GM12865 (cell line): ENCODE measurements at places on chromosomes 11 and 22.

- DNase-seq = no peak
These were observed 64.4 kb downstream of the SGSM3 start for GRCh38 chr22:40434745-40435144.

GRCh38 chr22:26665813-26666231 lies 8.4 kb downstream of the MIAT start:
- DNase-seq = no peak

DNA sequence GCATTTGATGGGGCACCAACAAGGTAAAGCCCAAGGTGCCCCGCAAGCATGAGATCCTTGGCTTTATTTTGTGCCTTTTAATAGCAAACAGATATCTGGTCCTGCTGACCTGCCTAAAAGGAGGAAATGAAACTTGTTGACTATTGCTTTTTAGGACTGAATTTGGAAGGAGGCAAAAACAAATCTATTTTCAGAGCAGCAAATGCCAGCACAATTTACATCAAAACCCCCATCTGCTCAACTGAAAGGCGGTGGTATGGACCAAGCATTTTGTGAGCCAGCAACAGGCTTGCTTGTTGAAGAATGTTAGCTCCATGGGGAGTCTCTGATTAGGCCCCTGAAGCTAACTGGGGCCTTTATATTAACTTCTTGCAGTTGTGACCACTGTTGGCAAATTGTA lies 192.6 kb upstream of the E2F8 start:
- DNase-seq = peak; percentile 79

DNA sequence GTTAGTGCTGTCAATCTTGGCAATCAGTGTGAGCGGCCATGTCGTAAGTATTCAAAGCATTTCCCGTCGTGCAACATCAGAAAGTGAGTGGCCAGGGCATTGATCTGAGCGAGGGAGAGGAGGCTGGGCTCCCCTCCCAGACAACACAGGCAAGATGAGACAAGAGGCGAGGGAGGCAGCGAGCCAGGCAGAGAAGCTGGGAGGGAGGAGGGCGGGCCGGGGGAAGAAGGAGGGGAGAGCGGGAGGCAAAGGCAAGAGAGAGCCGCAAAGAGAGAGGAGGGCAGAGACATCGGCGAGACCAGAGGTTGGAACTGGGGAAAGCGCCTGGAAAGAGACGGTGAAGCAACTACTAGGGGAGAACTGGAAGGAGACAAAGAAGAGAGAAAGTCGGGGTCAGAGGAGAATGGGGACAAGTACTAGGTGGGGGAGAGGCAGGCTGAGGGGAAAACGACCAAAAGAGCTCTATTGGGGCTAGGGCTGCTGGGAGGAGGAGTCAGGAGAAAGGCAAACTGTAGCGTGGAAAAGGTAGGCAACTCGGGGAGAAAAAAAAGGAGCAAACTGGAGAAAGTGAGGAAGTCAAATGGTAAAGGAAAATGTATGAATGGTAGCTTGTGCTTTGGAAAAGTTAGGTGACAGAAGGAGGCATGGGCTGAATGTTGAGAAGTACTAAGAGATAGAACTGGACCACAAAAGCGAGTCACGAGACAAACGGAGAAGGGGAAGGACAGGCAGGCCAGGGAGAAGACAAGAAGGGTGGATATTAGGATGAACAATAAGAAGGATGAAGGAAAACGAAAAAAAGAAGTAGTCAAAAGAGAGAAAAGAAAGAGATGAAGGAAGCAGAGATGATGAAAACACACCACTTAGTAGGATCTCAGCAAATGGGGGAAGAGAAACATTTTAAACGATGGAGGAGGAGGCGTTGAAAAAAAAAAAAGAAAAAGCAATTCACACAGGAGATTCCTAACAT lies 130.5 kb upstream of the C11orf58 start:
- no peak for DNase-seq

DNA sequence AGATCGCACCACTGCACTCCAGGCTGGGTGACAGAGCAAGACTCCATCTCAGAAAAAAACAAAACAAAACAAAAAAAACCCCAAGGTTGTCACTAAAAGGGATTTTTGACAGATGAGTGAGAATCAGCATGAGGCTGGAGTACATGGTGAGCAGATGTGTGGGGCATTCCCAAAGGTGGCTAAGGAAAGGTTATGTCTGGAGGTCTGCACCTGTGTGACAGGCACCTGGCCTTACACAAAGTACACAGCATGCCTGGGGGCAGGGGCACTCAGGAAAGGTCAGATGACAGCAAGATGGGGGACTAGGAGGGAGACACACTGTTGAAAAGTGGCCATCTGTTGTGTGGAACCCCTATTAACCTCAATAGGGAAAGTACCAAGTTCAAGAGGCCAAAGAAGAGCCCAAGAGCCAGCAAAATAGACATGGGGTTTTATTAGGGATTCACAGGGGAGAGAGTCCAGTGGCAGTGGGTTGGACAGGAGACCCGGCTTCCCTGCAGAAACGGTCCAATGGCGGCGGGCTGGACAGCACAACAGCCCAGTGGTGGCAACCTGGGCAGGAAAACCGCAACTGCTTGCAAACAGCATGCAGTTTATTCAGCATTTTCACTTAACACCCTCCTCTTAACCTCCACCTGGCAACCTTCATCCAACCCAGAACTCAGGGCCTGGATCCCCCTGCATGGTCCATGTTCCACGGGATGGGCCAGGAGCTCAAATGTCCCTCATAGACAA lies 101.1 kb downstream of the MICAL2 start:
- DNase-seq = peak; percentile 57

GRCh38 chr11:25992294-25992693 lies 339.6 kb upstream of the ANO3 start:
- no peak for DNase-seq

- DNase-seq = no peak
These were observed 39.5 kb downstream of the CDKN1C start for GRCh38 chr11:2846056-2846455.

DNA sequence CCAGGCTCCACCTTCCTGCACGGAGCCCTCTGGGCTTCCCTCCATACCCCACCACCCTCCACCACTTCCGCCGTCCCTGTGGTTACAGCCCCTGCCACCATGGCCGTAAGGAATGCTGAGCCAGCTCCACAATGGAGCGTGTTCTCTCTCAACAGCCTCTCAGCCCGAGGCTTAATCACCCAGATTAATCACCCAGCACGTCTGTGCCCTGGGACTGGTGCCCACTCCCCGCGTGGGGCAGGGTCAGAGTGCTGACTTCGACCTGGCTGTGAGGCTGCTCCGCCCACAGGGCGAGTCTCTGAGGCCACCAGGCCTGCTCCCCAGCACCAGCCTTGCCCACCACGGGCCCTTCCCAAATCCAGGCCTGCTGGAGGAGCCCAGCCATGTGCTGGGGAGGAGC lies 4.0 kb upstream of the TH start:
- DNase-seq = no peak

GRCh38 chr11:115333949-115334348 lies 170.3 kb downstream of the CADM1 start:
- DNase-seq = no peak

GRCh38 chr22:44391015-44391414 lies 78.3 kb upstream of the SHISAL1 start:
- DNase-seq = no peak

DNA sequence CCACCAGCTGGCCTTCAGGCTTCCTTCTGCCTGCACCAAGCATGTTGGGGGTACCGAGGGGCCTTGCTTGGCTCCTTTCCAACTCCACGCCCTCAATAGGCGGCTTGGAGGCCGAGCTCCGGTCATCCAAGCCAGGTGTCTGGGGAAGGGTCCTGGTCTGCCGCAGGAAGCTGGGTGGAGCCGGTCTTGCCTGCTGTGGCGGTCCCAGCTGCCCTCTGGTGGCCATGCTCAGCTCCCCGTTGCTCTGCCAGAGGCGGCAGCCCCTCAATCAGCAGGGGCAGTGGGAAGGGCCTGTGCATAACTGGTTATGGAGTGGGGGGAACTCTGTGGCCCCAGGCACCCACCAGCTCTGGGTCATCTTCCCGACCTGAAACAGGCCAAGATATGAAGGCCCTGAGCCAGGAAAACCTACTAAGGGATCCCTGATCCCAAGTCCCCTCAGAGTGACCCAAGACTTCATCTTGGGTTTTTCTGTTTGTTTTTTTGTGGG lies 3.2 kb downstream of the ARVCF start:
- peak; percentile 62 for DNase-seq

GRCh38 chr11:20015101-20015500 lies 145.2 kb downstream of the DBX1 start:
- no peak for DNase-seq

GRCh38 chr11:116835042-116835772 lies 2.2 kb downstream of the APOA1 start:
- DNase-seq = peak; percentile 28

- DNase-seq = no peak
These were observed 95.1 kb downstream of the CCDC81 start for GRCh38 chr11:86469491-86470388.

GRCh38 chr22:28896611-28897010 lies 13.2 kb downstream of the ZNRF3 start:
- no peak for DNase-seq

DNA sequence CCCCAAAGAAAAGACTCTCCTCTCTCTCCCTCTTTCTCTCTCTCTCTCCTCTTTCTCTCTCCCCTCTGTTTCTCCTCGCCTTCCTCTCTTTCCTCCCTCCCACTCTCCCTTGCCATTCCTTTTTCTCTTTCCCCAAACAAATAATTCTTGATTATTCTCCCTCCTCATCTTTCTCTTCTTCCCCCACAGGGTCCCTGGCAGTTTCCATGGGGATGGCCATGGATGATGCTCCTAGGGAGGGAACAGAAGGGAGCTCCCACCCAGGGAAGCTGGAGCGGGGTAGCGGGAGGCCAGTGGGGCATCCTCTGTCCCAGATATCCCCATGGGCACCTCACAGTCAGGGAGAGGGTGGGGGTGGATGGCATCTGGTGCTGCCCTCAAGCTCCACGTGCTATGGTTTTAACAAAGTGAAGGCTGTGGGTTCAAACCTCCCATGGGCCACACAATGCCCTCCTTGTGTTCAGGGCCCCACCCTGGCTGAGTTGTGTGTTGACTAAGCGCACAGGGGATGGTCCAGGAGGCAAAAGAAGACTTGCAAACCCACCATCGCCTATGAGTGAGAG lies 266.4 kb downstream of the BUD13 start:
- no peak for DNase-seq

GRCh38 chr11:45092901-45093760 lies 53.3 kb upstream of the PRDM11 start:
- no peak for DNase-seq

GRCh38 chr22:49767355-49768062 lies 60.2 kb downstream of the BRD1 start:
- DNase-seq = peak; percentile 70

DNA sequence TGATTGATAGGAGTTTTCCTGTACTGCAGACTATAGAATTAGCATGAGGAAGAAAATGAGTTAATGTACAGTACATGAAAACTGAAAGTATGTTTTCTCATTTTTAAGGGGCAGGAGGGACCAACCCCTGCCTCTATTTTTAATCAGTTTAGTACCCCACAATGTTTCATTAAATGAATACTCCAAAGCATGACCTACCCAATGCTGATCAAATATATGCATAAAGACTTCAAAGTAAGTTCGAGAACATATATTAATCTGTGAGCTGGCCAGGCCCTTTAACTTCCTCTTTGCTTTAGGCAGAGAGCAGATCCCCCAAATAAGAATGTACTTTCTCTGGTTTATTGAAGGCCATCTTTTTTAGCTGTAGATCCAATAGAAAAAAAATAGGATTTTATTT lies 161.0 kb downstream of the FCHSD2 start:
- no peak for DNase-seq

DNA sequence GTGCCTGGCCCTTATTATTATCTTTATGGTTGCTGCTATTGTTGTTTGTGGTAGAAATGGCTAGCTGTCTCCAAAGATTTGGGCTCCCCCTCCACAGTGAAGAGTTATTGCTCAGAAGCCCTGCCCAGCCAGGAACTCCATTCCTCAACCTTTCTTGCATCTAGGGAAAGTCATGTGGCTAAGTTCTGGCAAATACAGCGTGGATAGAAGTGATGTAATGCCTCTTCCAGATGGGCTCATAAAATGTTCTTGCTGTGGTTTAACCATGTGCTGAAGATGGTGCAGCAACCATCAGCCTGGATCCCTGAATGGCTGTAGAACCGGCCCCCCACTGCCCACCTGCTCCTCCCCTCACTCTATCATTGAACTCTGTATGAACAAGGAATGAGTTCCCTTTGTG lies 203.5 kb upstream of the E2F8 start:
- no peak for DNase-seq

DNA sequence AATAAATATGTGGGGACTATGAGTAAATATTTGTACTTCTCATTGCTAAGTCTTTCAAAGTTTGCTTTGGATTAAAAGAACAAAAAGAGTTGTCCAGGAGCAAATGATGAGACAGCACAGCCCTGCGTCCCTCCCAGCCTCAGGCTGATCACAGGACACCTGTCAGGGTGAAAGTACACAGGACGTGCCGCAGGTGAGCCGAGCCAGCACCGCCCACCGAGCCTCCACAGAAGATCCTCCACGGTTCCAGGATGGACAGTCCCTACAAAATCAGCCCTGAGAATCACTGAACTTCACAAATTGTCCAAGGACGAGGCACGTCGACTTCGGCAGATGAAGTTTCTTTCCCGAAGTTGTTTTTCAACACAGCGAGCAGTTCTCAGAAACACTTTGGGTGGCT lies 661.5 kb downstream of the BRD1 start:
- DNase-seq = no peak

DNA sequence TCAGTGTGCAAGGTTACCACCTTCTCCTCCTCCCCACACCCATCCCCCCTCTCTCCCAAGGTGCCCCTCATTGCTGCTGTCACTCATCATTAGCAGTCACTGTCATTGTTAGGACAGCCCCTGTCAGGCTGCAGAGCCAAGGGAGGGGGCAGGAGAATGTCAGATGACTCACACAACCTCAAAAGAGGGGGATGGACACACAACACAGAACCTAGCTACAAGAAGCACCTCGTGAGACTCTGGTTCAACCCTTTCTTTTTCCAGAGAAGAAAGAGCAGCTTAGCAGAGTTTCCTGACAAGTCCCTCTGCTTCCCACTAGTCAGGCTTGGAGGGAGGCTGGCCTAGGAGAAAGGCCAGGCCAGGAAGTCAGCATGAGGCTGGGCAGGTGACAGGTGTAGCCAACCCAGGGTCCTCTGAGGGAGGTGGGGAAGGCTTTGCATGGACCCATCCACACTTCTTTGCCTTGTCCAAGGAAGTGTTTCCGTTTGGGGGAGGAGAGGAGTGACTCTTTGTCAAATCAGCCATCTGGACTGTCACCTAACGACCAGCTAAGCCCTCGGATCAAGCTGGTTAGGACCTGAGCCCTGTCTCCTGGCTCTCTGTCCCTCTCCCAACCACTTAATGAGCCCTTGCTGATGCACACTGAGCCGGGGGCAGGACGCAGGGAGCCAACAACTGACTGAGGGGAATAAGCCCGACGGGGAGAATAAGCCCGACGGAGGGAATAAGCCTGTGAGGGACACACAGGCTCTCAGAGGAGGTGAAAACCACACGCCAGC lies 18.3 kb downstream of the ADORA2A start:
- DNase-seq = no peak

DNA sequence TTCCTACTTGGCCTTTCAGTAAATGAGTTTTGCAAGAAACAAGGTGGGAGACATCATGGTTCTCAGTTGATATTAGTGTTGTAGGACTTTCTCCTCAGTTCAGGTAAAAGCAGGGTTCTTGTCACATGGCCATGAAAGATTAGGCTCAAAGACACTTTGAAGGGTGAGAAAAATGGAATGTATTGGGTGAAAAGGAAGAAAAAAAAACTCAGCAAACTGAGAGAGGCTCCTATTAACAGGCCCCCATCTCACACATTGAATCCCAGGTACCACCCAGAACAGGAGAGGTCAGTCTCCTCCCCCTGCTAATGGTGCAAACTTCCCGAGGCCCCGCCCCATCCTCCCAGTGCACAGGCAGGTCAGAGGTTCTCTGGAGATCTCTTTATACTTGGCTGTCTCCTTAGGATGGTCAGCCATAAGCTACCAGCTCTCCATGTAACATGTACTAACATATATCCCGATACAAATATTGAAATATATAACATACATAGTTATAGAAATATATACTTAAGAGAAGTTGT lies 62.2 kb downstream of the MICAL2 start:
- no peak for DNase-seq
